Activated CD4-positive, alpha-beta memory T cell treated with anti-CD3 and anti-CD28 coated beads for 36 hours (primary cell): ENCODE measurements at places on chromosomes 7 and 10.
A peak's percentile ranks its signal among the peaks of the same experiment; 100 is the strongest.

DNA sequence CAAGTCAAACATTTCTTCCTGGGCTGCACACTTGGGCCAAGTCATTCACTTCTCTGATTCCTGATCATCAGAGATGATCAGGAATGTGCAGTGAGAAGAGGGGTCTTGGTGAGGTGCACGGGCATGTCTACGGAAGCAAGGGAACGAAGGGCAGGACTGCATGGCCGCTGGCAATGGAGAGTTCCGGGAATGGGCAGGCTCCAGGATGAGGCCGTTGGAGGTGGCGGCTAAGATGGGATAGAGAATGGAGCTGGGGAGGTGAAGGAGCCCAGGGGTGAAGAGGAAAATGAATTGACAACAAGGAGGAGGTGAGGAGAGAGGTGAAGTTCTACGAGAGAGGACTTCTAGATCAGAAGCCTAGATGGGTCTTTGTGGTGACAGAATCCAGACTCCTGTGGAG, 260.0 kb downstream of the GRID1 start:
- no peak for DNase-seq

DNA sequence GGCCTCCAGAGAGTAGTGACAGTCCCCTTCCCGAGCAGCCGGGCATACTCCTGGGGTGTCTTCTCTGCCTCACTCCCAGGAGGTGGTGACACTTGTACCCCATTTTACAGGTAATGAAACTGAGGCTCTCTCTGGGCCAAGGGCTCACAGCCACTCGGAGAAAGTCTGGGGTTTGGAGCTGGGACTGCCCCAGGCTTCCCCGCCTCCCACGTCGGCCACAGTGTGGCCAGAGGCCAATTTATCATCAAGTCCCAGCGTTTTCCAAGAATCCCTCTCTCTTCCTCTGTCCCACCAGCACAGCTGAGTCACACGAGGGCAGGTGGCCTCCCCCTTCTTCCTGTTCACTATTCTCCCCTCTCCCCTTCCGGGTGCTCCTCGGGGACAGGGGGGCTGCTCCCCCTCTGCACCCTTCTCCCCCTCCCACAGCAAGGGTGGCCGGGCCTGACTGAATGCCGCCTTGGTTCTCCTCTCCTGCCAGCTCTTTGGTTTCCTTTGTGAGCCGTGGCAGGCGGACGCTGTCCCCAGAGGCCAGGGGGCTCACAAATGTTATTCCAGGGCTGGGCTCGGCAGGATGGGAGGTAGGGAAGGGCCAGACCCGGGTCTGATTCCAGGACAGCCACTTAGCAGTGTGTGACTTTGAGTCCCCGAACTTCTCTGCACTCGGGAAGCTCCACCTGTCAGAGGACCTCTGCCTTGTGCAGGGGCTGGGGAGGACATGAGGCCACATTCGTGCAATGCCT, 17.7 kb downstream of the CLIP2 start:
- peak; percentile 37 for DNase-seq

GRCh38 chr10:42836771-42837468, 54.3 kb downstream of the BMS1 start:
- no peak for DNase-seq

DNA sequence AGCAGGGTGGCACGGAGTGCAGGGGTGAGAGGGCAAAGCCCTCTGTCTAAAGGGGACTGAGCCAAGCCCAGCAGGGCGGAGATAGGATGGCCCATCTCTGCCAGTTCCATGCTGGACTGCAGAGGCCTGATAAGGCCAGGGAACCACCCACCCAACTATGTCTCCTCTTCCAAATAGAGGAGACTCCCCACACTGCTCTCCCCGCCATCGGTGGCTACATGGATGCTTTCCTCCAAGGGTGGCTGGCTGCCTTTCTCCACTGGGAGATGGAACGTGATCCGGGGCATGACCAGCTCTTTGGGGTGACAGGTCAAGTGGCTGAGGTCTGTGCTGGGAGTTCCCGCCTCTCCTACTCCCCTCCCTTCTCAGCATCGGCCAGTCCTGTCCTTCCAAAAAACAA, 58.1 kb upstream of the MXI1 start:
- no peak for DNase-seq

GRCh38 chr10:65765006-65765541, 1160.8 kb upstream of the LRRTM3 start:
- DNase-seq, result no peak

- no peak for DNase-seq
Measured at GRCh38 chr7:143519411-143520131, 41.9 kb downstream of the TAS2R41 start.

DNA sequence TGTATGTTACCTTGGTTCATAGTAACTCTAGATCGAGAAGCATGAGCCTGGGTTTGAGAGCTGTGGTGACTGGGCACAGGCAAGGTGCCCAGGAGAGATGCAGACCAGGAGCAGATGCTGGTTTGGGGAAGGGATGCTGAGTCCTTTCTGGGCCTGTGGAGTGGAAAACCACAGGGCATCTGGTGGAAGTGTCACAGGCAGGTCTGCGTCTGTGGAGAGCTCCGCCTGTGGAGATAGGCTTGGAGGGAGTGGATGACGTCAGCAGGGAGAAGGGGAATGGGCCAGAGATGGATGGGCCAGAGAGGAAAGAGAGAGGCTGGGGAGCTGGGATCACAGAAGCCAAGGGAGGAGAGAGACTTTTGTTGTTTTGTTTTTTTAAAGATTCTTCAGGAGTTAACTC, 14.8 kb downstream of the CYP26A1 start:
- DNase-seq, result no peak

GRCh38 chr7:105816266-105816843, 60.0 kb downstream of the ATXN7L1 start:
- no peak for DNase-seq

- DNase-seq, result no peak
Measured at GRCh38 chr10:77381750-77382149, 255.9 kb downstream of the KCNMA1 start.

DNA sequence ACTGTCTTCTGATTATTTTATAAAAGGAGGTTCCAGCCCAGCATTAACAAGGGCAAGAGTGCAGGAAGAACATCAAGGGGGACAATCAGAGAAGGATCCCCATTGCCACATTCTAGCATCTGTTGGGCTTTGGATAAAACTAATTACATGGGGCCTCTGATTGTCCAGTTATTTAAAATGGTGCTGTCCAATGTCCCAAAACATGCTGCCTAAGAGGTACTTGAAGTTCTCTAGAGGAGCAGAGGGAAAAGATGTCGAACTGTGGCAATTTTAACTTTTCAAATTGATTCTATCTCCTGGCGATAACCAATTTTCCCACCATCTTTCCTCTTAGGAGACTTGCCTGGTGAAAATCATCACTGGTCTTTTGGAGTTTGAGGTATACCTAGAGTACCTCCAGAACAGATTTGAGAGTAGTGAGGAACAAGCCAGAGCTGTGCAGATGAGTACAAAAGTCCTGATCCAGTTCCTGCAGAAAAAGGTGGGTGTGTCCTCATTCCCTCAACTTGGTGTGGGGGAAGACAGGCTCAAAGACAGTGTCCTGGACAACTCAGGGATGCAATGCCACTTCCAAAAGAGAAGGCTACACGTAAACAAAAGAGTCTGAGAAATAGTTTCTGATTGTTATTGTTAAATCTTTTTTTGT, 2.3 kb downstream of the IL6 start:
- DNase-seq, result no peak

DNA sequence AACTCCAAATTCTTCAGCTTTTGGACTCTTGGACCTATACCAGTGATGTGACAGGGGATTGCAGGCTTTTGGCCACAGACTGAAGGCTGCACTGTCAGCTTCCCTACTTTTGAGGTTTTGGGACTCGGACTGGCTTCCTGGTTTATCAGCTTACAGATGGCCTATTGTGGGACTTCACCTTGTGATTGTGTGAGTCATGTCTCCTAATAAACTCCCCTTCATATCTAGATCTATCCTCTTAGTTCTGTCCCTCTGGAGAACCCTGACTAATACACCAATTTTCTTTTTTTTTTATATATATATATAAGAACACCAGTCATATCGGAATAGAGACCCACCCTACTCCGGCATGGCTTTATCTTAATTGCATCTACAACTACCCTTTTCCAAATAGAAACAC, 166.8 kb downstream of the ETV1 start:
- DNase-seq, result no peak

DNA sequence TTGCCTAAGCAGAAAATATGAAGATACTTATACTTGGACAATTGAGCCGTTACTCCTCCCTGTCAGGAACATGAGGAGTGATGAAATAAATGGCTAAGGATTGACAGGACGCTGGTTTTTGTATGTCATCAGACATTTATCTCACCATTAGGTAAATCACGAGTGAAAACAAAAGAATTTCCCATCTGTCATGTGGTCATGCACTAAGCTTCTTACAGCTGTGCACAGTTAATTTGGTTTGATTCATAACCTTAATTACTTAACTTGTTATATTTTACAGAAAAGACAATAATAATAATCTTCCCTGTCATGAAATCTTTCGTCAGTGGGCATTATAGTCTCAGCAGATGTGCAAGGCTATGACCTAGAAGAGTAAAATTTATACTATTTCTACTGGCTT, 266.5 kb downstream of the HGF start:
- no peak for DNase-seq

GRCh38 chr10:89151857-89152256, 55.3 kb downstream of the CH25H start:
- DNase-seq, result no peak

DNA sequence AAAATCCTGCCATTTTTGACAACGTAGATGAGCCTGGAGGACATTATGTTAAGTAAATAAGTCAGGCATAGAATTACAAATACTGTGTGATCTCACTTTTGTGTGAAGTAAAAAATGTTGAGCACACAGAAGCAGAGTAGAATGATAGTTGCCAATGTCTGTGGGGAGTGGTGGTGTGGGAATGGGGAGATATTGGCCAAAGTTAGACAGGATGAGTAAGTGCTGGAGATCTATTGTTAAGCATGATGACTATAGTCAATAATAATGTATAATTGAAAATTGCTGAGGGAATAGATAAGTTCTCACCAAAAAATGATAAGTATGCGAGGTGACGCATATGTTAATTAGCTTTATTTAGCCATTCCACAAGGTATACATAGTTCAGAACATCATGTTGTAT, 92.0 kb downstream of the GPR85 start:
- no peak for DNase-seq

- DNase-seq, result no peak
Measured at GRCh38 chr10:34340934-34341333, 474.2 kb downstream of the PARD3 start.

DNA sequence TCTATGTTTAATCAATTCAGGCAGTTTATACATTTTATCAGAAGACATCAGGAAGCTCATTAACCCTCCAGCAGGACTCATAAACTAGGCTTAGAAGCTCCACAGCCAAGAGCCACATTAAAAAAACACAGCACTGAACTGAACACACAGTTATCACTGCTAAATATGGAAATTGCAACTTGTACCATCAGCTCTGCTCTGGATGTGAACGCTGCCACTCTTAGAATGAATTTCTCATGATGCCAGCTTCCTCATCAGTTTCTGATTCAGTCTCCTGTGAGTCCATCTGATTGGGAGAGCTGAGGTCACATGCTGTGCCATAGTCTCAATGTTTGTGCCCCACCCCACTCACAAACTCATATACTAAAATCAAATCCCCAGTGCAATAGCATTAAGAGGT, 17.1 kb upstream of the ING3 start:
- no peak for DNase-seq

DNA sequence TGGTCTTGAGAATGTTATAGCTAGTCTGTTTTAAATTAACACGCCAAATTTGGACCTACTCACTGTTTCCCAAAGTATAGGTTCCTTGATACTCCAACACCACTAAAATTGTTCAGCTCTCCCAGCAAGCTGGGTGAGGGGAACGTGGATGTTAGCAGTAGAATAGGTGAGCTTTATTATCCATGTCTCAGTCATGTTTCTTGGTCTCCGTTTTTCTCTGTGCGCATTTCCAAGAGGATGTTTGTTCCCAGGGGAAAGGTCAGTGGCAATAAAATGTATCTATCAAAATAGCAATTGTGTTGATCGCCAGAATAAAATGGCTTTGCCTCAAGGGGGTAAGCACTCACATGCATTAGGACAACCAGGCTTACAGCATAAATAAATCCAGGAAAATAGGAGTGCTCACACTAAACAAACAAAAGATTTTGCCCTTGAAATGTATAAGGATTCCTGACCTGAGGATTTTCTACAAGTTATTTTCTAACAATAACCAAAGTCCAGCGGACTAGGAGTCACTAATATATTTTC, 187.0 kb upstream of the C7orf33 start:
- no peak for DNase-seq

DNA sequence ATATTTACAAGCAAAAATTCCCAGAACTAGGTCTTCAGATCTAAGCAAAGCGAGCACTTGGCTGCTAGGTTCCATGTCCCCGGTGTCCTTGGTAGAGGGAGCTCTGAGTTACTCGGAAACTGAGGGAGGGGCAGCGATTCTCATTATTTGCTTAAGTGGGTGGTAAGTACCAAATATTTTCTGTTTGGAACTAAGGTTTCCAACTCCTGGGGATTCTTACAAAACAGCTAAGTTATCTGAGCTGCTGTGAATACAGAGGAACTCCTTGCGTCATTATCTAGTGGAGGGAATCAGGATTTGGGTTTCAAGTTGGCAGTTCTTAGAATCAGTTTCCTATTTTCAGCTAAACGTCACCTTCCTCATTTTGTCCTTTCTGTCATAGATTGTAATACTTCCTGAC, 76.8 kb upstream of the IKZF1 start:
- no peak for DNase-seq
